ENCODE measurements at places on chromosomes 13 and 19. TPM values are rescaled to one million over a fixed set of nuclear protein-coding genes. Genes with fewer than 3 reads are reported as not detected.

ADGRE3 gene
- polyA plus RNA-seq, result 0.08 TPM

PRKCSH gene
- 340 TPM for polyA plus RNA-seq

- no peak for DNase-seq
Measured at GRCh38 chr19:13164343-13165161, 14.3 kb downstream of the IER2 start.

GRCh38 chr13:76829572-76830327 lies 56.5 kb downstream of the KCTD12 start:
- DNase-seq, result peak; percentile 51

DNA sequence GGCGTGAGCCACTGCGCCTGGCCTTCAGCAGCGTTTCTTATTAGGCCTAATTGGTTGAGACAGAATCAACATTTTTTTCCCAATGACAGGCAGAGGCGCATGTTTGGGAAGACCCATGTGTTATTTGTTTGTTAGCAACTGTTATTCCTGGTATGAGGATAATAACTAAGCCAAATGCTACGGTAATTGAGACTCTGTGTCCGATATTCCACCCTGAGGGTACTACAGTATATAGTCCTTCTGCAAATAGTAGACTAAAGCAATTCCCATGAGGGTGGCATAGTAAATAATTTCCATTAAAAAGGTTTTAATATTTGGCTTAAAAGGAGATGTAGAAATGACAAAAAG lies 18.4 kb upstream of the CCL25 start:
- no peak for DNase-seq

GRCh38 chr13:39840201-39840600 lies 184.7 kb downstream of the COG6 start:
- no peak for DNase-seq

GRCh38 chr13:43304945-43305344 lies 281.6 kb downstream of the DNAJC15 start:
- no peak for DNase-seq

- DNase-seq, result no peak
Measured at GRCh38 chr19:44740351-44740824, 8.1 kb upstream of the BCL3 start.

Data from right renal pelvis (tissue), 4 donors.